ENCODE measurements at places on chromosomes 3 and 15.
A peak's percentile ranks its signal among the peaks of the same experiment; 100 is the strongest.

GRCh38 chr3:58868097-58868779 is 181.6 kb downstream of the CFAP20DC start:
- DNase-seq = no peak

DNA sequence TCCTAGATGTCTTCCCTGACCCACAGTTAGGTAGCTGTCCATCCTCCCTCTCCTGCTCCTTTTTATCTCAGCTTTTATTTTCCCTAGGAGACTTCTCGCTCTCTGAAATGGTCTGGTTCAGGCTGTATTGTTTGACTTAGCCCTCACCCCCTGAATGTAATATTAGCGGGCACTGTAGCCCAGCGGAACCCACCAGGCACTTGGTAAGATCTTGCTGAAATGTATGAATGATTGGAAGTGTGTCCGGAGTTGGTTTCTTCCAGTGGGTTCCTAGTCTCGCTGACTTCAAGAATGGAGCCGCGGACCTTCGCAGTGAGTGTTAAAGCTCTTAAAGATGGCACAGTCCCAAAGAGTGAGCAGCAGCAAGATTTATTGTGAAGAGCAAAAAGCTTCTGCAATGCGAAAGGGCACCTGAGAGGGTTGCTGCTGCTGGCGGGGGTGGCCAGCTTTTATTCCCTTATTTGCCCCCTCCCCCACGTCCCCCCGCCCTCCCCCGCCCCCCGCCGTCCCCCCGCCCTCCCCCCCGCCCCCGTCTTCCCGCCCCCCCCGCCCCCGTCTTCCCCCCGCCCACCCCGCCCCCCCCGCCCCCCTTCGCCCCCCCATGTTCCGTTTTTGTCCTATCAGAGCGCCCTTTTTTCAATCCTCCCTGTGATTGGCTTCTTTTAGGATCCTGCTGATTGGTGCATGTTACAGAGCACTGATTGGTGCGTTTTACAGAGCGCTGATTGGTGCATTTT is 694 bp upstream of the EEFSEC start:
- DNase-seq = no peak

DNA sequence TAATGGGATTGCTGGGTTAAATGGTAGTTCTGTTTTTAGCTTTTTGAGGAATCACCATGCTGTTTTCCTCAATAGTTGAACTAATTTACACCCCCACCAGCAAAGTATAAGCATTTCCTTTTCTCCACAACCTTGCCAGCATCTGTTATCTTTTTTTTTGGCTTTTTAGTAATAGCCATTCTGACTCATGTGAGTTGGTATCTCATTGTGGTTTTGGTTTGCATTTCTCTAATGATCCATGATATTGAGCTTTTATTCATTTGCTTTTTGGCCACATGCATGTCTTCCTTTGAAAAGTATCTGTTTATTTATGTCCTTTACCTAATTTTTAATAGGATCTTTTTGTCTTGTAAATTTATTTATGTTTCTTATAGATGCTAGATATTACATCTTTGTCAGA is 288.2 kb downstream of the EPHA6 start:
- DNase-seq = no peak

GRCh38 chr15:83016906-83017305 is 5.5 kb upstream of the C15orf40 start:
- DNase-seq = no peak

DNA sequence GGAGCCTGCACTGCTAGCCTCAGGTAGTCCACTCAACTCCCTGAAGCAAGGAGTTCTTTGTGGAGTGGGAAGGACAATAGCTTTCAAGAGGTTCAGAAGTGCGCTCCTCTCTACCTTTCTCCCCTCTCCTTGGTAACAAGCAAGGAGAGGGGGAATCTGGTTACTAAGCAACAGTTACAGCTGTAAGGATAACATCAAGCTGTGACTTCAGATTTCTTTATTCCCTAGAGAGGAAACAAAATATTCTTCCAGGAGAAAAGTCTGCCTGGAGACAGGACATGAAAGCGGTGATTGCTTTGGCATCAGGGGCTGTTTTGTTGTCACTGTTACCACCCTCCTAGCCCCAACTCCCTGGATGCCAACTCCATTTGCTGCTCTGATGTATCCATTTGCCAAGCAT is 70.4 kb downstream of the TRANK1 start:
- no peak for DNase-seq

- DNase-seq = no peak
Measured at GRCh38 chr3:186621894-186622650, 9.2 kb downstream of the AHSG start.

DNA sequence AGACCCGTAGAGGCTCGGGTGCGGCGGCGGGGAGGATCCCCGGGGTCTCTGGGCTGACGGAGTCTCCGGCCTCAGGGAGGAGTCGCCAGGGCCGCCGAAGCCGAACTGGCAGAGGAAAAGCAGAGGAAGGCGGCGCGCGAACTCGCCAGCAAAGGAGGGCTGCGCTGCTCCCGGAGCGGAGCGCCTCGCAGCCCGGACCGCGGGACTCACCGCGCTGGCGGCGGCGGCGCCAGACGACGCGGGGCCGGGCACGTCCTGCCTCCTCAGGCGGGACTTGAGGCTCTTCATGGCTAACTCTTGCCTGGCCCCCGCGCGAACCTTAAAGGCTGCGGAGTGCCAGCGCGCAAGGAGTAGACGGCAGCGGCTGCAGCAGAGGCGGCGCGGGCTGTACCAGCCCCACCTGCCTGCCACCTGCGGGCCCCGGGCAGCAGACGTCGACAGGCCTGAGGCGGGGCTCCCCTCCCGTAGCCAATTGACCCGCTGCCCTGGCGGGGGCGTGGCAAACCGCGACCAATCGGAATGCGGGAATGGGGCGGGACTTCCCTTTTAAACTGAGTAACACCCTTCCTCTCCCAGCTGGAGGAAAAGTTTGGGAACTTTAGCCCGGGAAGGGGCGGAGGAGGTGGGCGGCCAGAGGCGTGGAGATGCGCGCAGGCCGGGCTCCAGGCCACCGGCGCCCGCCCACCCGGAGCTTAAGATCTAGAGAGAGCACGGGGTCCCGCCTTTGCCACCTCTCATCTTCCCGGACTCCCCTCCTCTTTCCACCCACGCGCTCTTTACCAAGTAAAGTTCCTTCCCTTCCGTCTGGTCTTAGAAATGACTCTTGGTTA is at the start of gene UACA:
Gene UACA (minus strand): TSS at position 439 of the 830 bp plus-strand sequence. CDS start 151 bp downstream, at position 288.
- peak; percentile 87 for DNase-seq

GRCh38 chr15:78301326-78301725 is 1.9 kb upstream of the SKIC8 start:
- DNase-seq = no peak

DNA sequence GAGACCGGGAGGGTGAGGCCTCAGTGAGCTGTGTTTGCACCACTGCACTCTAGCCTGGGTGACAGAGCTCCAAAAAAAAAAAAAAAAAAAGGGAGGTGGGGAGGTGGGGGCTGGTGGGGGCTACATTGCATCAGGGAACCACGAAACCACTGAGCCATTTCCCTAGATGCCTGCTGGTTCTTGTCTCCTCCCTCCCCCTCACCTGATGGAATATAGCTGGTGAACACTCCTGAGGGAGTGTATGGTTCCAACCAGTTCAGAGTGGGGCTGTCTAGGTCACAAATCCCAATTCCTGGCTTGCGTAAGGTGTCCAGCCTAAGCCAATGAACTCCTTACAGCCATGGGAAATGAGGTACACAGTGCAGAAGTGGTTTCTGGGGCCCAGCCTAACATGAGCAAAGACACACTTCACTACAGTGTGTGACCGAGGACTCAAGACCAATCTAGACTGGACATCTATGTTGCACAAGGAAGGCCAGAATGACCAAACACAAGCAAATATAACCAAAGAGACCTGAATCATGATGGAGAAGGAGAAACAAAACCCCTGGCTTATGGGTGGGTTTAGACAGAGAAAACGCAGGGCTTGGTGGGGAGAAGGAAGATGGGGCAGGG is 39.1 kb upstream of the OSBPL11 start:
- no peak for DNase-seq

- no peak for DNase-seq
Measured at GRCh38 chr3:153652076-153652475, 469.1 kb upstream of the ARHGEF26 start.

DNA sequence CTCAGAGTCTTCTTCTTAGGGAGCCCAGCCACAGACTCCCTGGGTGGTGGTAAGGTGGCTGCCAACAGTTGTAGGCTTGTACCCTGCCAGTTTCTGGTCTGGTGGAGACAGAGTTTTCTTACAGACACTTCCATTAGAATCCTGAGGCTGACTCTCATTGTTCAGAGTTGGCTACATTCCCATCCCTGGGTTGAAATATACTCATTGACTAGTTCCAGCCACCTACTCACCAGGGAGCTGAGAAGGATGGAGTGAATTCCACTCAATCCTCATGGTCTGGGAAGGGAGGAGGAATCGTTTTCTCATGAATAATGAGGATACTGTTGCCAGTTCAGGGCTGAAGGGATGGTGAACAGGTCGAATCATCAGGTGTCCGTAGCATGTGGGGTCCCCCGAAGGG is 226.5 kb upstream of the PROK2 start:
- DNase-seq = peak; percentile 82

- no peak for DNase-seq
Measured at GRCh38 chr3:3693593-3693992, 105.6 kb upstream of the LRRN1 start.

- DNase-seq = no peak
Measured at GRCh38 chr3:36197151-36197550, 183.2 kb upstream of the STAC start.

- no peak for DNase-seq
Measured at GRCh38 chr3:28726840-28727239, 378.2 kb upstream of the AZI2 start.

GRCh38 chr3:185979721-185980121 is 41.9 kb upstream of the TRA2B start:
- no peak for DNase-seq

- DNase-seq = no peak
Measured at GRCh38 chr3:57309769-57310360, 17.4 kb upstream of the ASB14 start.

DNA sequence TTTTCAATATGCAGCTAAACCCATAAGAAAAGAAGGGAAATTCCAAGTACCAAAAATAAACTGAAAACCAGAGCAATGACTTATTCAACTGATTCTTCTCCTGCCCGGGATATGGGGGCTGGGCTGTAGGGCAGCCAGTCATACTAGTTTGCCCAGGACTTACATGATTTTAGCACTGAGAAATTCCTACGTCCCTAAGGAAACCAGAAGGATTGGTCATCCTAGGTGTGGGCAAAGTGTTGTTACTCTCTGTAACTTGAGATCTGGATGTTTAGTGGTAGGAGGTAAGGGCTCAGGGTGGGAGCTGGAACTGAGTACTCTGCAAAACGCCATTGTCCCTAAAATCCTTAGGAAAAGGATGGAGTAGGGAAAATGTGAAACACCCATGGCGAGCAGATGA is 1.2 kb upstream of the DAZL start:
- DNase-seq = no peak

GRCh38 chr3:29796808-29797207 is 515.9 kb downstream of the RBMS3 start:
- no peak for DNase-seq

DNA sequence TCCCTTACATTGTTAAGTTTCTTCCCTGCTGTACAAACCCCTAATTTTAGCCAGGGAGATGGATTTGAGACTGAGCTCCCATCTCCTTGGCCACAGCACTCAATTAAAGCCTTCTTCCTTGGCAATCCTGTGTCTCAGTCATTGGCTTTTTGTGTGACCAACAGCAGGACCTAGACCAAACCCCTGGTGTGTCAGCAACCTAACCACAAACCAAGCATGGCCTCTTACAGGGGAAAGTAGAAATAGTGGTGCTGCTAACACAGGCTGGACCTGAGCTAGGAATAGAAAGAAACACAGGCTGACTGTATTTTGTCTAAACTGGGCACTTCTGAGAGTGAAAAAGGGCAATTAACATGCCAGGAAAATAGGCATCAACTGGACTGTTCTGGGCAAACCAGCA is 37.9 kb downstream of the PPCDC start:
- DNase-seq = no peak

GRCh38 chr3:181709537-181710279 is 2.0 kb upstream of the SOX2 start:
- DNase-seq = no peak

DNA sequence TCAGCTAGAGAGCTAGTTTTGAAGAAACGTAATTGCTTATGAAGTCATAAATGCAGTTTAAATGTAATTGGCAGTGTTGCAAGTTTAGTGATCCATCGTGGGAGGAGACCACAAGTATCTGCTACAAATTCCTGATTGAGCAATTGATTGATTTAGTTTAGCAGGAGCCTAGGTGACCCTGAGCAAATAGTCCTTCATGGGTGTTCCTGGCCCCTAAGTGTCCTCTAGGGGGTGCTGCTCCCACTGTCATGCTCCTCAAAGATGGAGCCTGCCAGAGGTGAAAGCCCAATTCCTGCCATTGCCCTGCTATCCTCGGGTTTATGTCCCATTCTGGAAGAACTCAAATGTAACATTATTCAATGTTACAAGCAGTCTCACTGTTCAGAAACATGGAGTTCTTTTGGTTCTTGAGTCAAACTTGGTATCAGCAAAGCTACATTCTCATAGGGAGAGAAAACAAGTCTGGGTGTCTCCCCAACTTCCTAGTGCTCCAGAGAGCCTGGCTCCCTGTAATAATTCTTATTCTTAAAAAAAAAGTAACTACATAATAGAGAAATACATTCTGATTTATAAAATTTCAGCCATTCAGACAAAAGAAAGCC is 29.8 kb upstream of the SENP5 start:
- DNase-seq = peak; percentile 7

GRCh38 chr15:100334905-100335304 is 6.9 kb downstream of the ADAMTS17 start:
- DNase-seq = no peak

GRCh38 chr3:89698208-89698830 is 590.9 kb downstream of the EPHA3 start:
- DNase-seq = no peak

DNA sequence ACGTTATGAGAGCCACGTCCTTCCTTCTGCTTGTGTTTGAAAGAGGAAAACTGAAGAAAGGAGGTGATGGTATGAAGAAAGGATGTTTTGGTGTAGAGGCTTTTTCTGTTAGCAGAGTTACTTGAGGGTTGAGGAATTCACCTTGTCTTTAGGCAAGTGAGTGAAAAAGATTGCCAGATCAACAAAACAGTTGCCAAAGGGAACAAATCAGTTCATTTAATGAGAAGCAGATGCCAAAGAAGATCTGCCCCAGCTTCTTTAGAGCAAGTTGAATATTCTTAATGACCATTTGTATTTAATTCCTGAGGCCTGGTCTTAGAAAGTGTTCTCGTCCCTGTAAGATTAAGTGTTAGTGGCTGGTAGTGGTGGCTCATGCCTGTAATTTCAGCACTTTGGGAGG is 2.6 kb downstream of the CHCHD6 start:
- no peak for DNase-seq
